ENCODE measurements at places on chromosomes 4 and X.

GRCh38 chrX:155218777-155219176 lies 2.5 kb downstream of the VBP1 start:
- DNase-seq = no peak

DNA sequence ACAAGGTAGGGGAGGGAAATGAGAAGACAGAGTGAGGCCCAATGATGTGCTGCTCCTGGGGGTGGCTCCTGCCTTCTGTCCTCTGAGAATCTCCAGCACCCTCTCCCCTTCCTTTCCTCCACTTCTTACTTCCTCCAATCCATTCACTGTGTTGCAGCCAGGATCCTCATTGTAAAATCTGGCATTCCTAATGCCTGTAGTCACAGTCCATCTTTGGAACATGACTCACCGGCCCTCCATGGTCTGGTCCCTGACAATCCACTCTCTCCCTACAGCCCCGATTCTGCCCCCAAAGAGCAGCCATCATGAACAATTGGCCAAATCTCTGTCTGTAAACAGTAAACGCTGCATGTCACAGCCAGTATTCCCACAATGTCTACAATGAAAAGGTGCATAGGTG lies 72.9 kb downstream of the CLNK start:
- no peak for DNase-seq

- no peak for DNase-seq
Observed at GRCh38 chrX:115559672-115560071, 1.3 kb upstream of the PLS3 start.

- no peak for DNase-seq
Observed at GRCh38 chr4:20256381-20256881, 4.7 kb downstream of the SLIT2 start.

GRCh38 chr4:86220121-86220520 lies 139.7 kb downstream of the MAPK10 start:
- DNase-seq = no peak

DNA sequence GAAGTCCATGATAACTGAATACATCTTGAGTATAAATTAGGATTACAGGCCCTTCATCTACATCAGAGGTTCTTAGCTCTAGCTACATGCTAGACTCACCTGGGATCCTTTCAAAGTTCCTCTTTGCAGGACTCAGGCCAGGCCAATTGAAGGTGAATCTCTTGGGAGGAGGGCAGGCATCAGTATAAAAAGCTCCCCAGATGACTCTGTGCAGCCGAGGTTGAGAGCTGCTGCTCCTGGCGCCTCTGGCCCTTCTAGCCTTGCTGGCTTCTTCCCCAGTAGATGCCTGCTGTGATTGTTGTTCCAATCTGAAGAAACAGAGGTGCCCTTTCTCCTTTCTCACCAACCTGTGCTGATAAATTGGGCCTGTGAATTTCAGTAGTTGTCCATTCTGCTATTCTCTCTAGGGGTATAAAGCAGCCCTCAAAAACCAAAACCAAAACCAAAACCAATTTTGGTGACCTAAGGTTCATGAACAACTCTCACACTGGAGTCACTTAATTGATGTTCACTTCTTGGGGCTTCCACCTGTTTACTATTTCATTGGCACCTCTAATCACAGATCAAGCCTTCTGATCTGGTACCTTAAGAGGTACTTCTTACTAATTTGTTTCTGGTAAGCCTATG lies 78.7 kb downstream of the SUPT20HL2 start:
- DNase-seq = no peak
